Left cardiac atrium (tissue), 4 donors: ENCODE measurements at places on chromosomes 4 and X.

- DNase-seq: peak; percentile 80
Observed at GRCh38 chr4:4334798-4335520, 44.9 kb downstream of the ZBTB49 start.

DNA sequence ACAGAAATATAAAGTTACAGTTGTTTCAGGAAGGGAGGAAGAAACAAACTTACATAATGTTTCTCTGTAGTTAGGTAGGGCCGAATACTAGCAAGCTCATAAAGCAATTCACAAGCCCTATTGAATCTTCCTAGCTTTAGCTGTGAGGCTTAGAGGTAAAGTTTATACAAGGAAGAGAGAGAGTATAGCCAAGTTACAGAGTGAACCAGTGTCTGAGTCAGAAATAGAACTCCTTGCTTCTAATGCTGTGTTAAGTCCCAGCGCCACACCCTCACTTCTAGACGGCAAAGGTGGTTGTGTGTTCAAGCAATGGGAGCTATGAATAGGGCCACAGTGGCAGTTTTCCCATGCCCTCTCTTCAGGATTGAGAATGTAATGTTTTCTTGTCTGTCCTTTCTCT lies 6.1 kb downstream of the LPAR4 start:
- DNase-seq: no peak

DNA sequence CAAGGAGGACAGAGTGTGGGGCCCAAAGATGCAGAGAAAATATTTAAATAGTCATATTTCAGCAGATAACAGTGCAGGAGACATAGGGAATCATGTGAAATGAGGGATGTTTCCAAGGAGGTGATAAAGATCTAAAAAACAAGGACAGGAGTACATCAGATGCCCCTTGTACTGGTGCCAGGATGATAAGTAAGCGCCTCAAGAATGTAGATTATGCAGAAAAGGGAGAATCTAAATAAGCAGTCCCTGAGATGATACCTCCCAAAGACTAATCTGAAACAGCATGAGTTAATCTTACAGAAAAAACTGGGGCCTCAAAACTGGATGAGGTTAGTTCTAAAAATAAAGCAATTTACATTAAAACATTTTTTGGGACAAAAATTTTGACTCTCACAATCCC lies 136.1 kb upstream of the WDFY3 start:
- DNase-seq: no peak

DNA sequence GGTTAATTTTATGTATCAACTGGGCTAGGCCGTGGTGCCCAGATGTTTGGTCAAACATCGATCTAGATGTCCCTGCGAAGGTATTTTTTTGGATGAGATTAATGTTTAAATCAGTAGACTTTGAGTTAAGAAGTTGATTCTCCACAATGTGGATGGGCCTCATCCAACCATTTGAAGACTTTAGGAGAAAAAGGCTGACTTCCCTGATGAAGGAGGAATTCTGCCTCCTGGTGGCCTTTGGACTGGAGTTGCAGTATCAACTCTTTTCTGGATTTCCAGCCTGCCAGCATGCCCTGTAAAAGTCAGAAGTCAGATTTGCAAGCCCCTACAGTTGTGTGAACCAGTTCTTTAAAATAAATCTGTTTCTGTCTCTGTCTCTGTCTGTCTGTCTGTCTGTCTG lies 91.4 kb downstream of the STK32B start:
- no peak for DNase-seq

GRCh38 chr4:67700116-67700737 lies 728 bp downstream of the UBA6 start:
- no peak for DNase-seq

DNA sequence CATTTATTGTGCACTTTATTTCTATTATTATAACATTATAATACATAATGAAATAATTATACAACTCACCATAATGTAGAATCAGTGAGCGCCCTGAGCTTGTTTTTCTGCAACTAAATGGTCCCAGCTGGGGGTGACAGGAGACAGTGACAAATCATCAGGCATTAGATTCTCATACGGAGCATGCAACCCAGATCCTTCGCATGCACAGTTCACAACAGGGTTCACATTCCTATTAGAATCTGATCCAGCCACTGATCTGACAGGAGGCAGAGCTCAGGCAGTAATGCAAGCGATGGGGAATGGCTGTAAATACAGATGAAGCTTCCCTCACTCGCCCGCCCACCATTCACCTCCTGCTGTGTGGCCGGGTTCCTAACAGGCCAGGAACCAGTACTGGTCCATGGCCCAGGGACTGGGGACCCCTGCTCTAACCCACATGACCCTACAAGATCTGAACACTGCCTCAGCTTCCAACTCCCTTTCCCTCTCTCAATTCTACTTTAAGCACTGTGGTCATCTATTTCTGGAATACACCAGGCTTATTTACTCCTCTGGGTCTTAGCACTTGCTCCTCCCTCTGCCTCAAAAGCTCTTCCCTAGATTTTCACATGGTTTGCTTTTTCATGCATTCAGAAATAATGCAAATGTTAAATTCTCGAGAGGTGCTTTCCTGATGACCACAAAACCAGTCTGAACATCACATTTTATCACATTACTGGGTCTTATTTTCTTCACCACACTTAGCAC lies 166.8 kb upstream of the HCCS start:
- DNase-seq: no peak
